Activated CD8-positive, alpha-beta T cell treated with anti-CD3 and anti-CD28 coated beads, Interleukin-2, amount 10 ng/mL, durations not matched to agents 7 days and 5 days (primary cell): ENCODE measurements at places on chromosomes 11 and 22.
A peak's percentile ranks its signal among the peaks of the same experiment; 100 is the strongest.

DNA sequence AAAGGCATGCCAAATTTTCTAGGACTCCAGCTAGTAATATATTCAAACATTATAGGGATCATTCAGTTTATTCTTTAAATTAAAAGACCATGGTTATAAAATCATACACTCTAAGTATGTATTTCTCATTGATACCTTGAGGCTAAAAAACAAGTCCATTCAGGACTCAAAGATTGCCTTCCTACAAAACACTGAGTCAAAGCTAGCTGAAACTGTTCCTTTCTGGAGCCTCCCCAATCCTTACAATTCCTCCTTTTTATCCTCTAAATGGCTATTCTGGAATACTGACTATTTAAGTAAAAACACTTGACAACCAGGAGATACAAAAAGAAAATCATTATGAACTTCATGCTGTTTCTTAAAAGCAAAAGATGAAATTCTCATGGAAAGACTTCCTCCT lies 4.9 kb upstream of the TTLL12 start:
- H3K27ac ChIP-seq = no peak overlapping the region
- peaks cover 3% of the 10 kb centered on the region for H3K36me3 ChIP-seq
- peaks cover 7% of the 10 kb centered on the region for H3K4me1 ChIP-seq
- H3K4me3 ChIP-seq = no peak overlapping the region

DNA sequence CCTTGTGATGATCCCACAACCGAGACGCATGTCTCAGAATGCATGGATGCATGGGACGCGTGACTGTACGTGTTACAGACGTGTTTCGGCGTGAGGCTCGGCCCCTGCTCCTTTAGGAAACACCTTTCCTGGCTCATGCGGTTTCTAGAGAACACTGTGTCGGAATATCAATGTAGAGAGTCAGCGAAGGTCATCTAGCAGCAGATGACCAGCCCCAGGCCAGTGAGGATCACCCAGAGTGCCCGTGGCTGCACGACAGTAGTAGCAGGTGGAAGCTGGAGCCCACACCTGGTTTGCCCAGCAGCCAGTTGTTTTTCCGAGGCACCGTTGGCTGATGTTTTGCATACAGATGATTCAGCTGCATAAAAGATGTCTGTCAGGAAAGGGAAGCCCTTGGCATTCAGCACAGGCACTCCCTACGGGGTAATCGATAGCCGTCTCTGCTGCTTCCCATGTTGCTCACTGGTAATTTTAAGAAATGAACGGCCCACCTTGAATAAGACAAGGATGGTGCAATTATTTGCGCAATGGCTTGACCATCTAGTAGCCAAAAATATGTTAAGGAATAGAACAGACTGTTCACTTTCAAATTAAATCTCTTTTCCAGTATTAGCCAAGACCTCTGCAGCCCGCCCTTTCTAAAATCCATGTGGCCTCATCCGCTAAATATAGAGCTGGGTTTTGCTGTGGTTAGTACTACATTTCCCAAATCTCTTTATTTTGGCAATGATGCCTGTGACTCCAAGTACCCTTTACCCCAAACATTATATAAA lies 1.1 kb upstream of the CLTCL1 start:
- peak overlapping the region; percentile 85 for H3K4me3 ChIP-seq
- peaks cover 27% of the 10 kb centered on the region for H3K4me1 ChIP-seq
- no peaks in the 10 kb centered on the region for H3K36me3 ChIP-seq
- H3K27ac ChIP-seq = peak overlapping the region; percentile 65

- DNase-seq = no peak
- H3K4me3 ChIP-seq = no peak overlapping the region
- no peak overlapping the region for H3K27ac ChIP-seq
Observed at GRCh38 chr11:91810871-91811270, 413.7 kb upstream of the FAT3 start.

DNA sequence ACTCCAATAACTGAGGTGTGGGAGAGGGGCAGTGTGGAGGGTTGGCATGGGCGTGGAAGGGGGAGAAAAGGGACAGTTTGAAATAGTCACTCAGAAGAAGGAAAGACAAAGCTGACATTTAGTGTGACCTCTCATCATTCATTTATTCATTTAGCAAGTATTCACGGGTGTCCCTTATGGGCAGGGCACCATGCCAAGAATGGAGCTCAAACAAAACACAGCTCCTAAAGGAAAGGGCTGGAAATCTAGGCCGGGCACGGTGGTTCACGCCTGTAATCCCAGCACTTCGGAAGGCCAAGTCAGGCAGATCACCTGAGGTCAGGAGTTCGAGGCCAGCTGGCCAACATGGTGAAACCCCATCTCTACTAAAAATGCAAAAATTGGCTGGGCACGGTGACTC lies 19.4 kb upstream of the DGKZ start:
- H3K4me3 ChIP-seq = no peak overlapping the region
- no peak for DNase-seq
- H3K4me1 ChIP-seq = peaks cover 33% of the 10 kb centered on the region
- H3K27ac ChIP-seq = no peak overlapping the region
- peaks cover 38% of the 10 kb centered on the region for H3K27me3 ChIP-seq

GRCh38 chr11:73942010-73942409 lies 8.8 kb upstream of the DNAJB13 start:
- H3K36me3 ChIP-seq = peaks cover 7% of the 10 kb centered on the region
- no peak for DNase-seq
- no peak overlapping the region for H3K27ac ChIP-seq
- H3K4me3 ChIP-seq = no peak overlapping the region
- H3K4me1 ChIP-seq = peaks cover 6% of the 10 kb centered on the region

DNA sequence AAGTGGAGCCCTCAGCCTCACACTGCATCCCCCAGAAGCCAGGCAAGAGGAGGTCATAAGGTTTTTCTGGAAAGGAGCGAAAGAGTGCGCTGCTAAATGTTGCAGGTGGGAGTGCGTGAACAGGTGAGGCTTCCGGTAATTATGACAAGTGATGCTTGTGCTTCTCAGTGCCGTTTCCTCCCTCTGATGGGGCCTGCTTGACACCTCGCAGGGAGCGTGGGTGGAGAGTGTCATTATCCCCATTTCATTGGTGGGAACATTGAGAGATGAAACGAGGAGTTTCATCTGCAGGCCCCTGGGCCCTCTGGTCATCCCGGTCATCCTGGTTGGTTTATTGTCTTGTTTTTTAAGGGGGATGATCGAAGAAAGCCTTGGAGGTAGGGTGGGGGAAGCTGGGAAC lies 57.5 kb downstream of the BCR start:
- H3K27ac ChIP-seq = no peak overlapping the region
- no peaks in the 10 kb centered on the region for H3K27me3 ChIP-seq
- DNase-seq = no peak
- H3K4me3 ChIP-seq = no peak overlapping the region

DNA sequence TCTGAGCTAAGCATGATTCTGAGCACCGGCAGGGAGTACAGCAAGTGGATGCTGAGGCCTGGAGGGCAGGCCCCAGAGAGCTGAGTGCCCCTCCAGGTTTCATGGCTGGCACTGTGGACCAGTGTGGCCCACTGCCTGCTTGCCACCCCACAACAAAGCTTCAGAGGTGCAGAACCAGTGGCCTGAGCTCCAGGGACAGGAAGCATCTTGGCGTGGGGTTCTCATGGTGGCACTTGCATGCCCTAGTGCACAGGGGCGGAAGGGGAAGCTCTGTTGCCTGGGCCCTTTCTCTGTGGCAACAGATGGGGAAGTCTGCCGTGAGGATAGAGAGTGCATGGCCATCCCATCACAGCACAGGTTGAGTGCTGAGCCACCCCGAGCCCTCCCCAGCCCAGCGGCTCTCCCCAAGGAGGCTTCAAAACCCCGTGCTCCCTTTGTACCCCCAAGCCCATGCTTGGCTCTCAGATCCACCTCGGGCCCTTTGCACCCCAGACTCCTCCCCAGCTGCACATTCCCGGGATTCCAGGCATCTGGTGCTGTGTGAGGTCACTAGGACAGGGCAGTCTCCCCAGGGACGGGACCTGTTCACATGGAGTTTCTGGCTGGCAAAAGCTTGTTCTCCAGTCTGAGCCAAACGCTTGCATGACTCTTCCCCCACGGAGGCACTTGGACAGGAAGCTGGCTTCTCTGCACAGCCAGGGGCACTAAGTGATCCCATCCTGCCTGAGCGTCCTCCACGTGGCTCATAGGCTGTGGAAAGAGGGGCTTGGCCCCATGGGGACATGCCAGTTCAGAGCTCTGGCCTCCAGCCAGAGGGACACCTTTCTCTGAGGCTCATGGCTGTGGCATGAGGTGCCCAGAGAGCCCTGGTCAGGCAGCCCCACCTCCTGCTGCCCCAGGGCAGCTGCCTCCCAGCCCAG lies 4.2 kb downstream of the SLC25A1 start:
- H3K4me3 ChIP-seq = no peak overlapping the region
- peak overlapping the region; percentile 39 for H3K27ac ChIP-seq
- peaks cover 11% of the 10 kb centered on the region for H3K27me3 ChIP-seq
- no peak for DNase-seq

- H3K4me3 ChIP-seq = no peak overlapping the region
- H3K4me1 ChIP-seq = peaks cover 15% of the 10 kb centered on the region
- peak overlapping the region; percentile 50 for H3K27ac ChIP-seq
- no peaks in the 10 kb centered on the region for H3K27me3 ChIP-seq
- no peak for DNase-seq
- peaks cover 36% of the 10 kb centered on the region for H3K36me3 ChIP-seq
Observed at GRCh38 chr22:41458161-41458728, 10.2 kb downstream of the PHF5A start.
